ENCODE measurements at places on chromosomes 1 and 21.

DNA sequence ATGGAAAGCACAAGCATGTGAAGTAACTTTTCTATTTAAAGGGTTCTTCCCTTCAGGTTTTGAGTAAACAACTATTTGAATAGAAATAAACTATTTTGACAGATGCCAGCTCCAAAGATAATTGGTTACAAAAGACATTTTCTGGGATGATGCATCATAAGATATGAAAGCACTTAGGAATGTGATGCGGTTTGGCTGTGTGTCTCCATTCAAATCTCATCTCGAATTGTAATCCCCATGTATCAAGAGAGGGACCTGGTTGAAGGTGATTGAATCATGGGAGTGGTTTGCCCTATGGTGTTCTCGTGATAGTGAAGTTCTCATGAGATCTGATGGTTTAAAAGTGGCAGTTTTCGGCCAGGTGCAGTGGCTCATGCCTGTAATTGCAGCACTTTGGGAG, 6.4 kb downstream of the DISP1 start:
- DNase-seq = no peak

- DNase-seq = no peak
These were observed 48.7 kb upstream of the LBR start for GRCh38 chr1:225476538-225476988.

DNA sequence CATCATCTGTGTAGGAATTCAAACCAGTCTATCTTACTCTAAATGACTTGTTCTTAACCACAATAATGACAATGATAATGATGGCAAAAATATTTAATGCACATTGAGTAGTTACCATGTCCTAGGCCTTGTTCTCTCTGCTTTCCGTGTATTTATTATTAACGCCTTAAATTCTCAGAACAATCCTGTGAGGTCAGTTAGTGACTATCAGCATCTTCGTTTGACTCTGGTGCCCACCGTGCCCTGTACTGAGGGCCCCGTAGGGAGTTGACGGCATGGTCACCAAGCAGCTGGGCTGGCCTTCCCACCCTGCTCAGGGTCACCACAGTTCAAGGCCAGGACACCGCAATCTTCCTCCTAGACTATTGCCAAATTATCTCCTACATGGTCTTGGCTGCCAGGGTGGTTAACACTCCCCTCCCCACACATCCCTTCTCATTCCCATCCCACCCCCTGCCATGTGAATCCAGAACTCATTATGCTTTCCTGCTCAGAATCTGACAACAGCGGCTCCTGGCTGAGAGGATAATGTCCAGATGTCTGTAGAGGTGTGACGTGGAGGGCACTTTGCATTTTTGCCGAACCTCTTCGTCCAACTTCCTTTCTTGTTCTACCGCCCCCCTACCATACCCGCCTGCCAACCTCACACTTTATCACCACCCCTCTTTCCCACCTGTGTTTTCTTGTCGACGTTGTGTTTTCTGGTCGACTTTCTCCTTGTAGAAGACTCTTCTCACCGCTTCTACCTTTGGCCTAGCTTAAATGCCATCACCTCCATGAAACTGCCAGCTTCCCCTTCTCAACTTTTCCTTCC, 33.4 kb downstream of the IGFN1 start:
- DNase-seq = no peak

- DNase-seq = no peak
These were observed 1.0 kb upstream of the HP1BP3 start for GRCh38 chr1:20787840-20788795.

GRCh38 chr1:109482791-109483671, 674 bp upstream of the ATXN7L2 start:
- DNase-seq = no peak

Measured in A549 (cell line).